Urothelium cell line (cell line): ENCODE measurements at places on chromosomes 2 and 18.

GRCh38 chr2:100817388-100817985 is 2.5 kb upstream of the NPAS2 start:
- DNase-seq, result no peak

DNA sequence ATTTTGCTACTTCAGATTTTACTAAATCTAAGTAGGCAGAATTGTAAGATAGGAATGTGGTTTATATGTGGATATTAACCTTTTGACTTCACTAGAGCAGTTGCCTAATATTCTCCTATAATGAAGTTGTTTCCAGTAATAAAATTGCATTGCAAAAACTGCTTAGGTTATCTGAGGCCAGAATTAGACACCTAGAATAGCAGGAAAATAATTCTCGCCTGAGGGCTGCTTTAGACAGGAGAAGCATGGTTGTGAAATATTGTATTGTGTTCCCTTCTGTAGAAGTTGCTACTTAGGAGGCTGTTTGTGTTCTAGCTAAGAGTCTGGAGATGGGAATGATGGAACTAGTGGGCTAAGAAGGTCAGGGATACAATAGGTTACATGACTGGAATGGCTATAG is 146.3 kb downstream of the PLCL1 start:
- DNase-seq, result no peak

GRCh38 chr18:78676622-78677482 is 302.8 kb upstream of the SALL3 start:
- DNase-seq, result no peak

- peak; percentile 82 for DNase-seq
Observed at GRCh38 chr2:29238497-29238896, 123.3 kb downstream of the CLIP4 start.

DNA sequence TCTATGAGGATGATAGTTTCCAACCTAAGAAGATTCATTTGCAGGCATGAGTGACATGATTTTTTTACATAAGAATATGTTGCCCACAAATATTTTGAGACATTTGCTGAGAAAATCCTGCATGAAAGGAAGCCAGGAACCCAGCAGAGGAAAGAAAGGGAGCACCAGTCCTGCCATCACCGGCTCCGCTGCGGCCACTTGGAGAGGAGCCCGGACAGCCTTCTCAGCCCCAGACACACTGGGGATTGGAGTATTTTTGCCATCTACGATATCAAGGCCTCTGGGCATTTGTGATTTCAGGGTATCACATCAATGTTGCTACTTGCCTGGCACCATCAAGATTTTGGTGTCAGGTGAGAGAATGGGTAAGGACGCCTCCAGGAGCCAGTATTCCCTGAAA is 228.3 kb downstream of the PTGR3 start:
- DNase-seq, result no peak

- no peak for DNase-seq
Observed at GRCh38 chr2:200054681-200055468, 99.5 kb downstream of the MAIP1 start.

- no peak for DNase-seq
Observed at GRCh38 chr2:234426616-234427015, 70.3 kb downstream of the ARL4C start.

DNA sequence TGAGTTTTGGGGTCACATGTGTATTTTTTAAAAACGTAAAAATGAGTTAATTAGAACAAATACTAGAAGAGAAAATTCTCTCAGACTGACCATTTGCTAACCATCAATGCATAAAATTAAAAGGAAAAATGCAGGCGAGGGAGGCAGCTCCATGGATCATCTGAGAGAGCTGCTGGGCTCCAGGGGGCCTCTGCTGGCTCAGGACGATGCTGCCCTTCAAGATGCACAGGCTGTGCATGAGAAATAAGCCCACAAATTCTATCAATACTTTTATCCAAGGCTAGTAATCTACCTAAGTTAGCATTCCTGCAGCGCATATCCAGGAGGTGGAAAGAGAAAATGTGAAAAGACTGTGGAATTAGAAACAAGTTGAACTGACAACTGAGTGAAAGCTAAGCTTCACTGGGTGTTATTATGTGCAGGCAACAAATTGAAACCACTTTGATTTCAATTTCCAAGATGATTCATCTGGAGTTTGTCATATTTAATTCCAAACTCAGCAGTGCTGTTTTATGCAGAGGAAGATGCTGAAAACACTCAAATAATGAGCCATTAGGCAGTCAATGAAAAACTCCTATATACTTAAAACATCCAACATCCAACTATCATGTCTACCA is 261.1 kb downstream of the NBAS start:
- DNase-seq, result no peak
